Nephron progenitor cell (in vitro differentiated cells): ENCODE measurements at places on chromosomes 2 and 18.

- DNase-seq = no peak
Observed at GRCh38 chr2:26968001-26968400, 2.4 kb upstream of the MAPRE3 start.

DNA sequence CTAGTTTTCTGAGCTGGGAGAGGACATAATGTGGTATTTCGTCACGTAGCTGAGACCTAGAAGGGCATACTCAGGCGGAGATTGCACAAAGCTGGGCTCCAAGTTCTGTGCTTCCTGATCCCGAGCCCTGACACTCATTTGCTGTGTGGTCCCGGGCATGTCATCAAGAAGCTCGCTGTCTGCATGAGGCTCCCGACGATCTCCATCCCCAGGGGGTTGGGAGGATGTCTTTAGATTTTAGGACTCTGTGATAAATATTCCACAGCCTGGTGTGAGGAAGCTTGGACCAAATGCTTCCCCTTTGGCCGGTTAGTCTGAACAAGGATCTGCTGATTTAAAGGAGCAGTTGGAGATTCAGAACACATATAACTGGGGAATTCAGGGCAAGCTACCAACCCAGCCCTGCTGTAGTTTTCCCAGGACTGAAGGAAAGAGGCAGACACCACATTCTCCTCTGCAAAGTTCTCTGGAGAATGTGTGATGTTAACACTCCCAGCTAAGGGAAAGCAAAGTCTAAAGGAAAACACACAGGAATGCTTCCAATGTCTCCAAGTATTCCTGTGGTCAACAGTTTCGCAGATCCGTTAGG lies 2.3 kb downstream of the KCNE4 start:
- no peak for DNase-seq

GRCh38 chr2:206112846-206113547 lies 27.0 kb upstream of the INO80D start:
- no peak for DNase-seq

- no peak for DNase-seq
Observed at GRCh38 chr18:75161256-75162028, 47.5 kb downstream of the PTGR3 start.

GRCh38 chr2:43133708-43134570 lies 92.5 kb downstream of the ZFP36L2 start:
- no peak for DNase-seq

DNA sequence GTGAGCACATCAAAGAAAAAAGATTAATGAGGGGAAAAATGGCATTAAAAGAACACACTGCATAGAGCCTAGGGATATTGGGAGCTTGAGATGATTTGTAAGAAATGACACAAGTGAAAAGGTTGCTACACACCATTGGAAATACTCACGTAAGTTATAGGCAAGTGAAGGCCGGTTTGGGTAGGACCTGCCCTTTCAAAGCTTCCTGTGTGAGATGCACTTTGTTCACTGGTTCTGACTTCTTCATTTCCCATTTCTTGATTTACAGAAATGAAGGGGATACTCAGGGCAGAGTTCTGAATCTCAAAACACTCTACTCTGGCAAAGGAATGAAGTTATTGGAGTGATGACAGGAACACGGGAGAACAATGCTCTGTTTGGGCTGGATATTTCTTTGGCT lies at the start of gene IL18RAP:
Gene IL18RAP, plus strand, starts transcription at position 251 of the 400 bp plus-strand sequence. Its CDS starts 118 bp downstream, at position 369.
- DNase-seq = no peak

GRCh38 chr2:59741840-59742239 lies 811.6 kb downstream of the BCL11A start:
- no peak for DNase-seq

- no peak for DNase-seq
Observed at GRCh38 chr2:28063492-28063962, 173.0 kb downstream of the BABAM2 start.

DNA sequence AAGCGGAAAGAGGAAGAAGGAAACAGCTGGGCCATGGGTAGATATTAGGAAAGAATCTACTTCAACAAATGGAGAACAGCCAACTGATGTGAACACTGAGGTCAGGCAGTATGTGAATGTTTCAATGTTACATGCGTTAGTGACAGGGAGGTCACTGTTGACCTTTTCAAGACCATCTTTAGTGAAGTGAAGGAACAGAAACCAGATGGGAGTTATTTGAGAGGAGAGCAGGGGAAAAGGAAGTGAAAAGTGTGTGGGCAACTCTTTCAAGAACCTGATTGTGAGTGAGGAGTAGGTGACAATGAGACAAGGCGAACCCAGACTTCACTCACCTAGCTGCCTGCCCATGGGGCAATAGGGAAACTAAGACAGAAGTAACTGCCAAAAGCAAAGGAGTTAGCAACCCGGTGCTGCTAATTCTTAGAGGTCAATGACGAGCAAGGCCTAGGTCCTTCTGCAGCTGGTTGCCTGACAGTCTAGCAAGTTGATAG lies 67.0 kb downstream of the SP3 start:
- DNase-seq = no peak

DNA sequence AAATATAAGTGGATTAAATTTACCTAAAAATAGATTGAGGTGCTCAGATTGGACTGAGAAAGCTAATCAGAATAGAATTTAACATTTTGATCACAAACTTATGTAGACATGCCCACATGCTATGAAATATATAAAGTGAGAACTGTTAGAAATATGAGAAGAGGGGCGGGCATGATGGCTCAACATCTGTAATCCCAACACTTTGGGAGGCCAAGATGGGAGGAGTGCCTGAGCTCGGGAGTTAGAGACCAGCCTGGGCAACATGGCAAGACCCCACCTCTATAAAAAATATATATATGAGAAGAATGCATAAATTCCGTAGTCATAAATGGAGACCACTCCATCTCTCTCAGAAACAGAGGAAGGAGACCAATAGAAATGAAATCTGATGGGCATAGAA lies 25.7 kb downstream of the NTSR2 start:
- DNase-seq = no peak

GRCh38 chr2:127506510-127506909 lies 19.8 kb downstream of the IWS1 start:
- no peak for DNase-seq

DNA sequence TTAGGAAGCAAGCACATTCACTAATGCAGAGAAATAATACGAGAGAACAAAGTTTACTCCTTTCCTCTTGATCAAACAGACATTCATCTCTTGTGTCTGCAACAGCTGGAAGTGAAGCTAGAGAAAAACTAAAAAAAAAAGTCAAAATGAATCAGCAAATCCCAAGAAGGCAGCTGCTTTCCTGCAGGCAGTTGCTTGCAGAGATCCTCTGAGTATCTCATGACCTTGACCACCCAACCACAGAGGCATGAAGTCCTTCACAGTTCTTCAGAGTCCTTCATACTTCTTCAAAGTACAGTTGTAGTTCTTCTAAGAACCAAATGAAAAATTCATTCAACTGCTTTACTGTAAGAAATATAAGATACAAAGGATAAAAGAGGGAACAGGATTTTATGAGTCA lies 97.2 kb upstream of the ACVR1C start:
- no peak for DNase-seq

- DNase-seq = no peak
Observed at GRCh38 chr18:1062588-1062987, 157.9 kb downstream of the ADCYAP1 start.

- no peak for DNase-seq
Observed at GRCh38 chr18:61549416-61549815, 216.2 kb downstream of the CDH20 start.
